ENCODE measurements at places on chromosomes 7 and 10.

DNA sequence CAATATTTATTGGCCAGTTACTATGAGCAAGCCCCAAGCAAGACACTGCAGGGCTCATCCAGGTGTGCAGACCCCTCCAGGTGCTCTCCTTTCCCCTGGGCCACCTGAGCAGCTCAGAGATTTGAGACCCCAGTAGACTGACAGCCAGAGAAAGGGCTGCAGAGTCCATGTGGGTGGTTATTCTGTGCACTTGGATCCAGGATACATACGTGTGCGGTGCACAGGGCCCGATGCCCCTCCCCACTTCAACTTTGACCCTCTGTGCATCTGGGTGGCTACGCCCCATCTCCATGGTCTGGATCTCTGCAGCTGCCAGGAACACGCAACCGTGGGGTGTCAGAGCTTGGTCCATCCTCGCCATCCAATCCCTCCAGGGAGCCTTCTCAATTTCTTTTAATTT, 72.9 kb downstream of the MKI67 start:
- no peak for DNase-seq

DNA sequence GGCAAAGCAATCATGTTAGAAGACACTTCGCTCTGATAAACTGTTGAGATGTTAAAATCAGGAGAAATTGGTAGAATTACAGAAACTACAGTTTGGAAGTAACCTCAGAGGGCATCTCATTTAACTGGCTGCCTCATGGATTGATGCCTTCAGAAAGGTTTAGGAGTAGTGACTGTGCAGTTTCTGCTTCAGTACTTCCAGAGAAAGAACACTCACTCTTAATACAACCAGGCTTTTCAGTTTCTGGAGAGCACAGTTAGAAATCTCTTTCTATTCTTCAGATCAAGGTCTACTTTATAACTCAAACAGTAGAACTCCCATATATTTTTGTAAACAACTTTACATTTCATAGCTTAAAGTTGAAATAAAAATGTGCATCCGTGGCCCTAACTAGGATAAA, 1358.9 kb upstream of the LRRTM3 start:
- no peak for DNase-seq

GRCh38 chr10:78494179-78494578, 460.5 kb downstream of the RPS24 start:
- DNase-seq = no peak

DNA sequence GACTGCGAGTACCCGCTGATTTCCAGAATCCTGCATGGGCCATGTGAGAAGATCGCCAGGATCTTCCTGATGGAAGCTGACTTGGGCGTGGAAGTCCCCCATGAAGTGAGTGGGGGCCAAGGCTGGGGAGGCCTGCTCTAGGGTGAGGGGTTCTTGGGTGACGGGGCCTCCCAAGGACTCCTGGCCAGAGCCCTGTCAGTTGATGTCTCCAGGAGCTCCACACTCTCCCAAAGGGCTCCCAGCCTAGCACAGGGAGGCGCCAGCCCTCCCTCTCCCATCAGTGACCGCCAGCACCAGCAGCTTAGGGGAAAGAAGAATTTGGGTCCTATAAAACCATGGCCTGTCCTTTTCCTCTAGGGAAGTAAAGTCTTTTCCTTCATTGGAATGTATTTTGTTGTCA, 9.8 kb upstream of the ZNF22 start:
- no peak for DNase-seq

DNA sequence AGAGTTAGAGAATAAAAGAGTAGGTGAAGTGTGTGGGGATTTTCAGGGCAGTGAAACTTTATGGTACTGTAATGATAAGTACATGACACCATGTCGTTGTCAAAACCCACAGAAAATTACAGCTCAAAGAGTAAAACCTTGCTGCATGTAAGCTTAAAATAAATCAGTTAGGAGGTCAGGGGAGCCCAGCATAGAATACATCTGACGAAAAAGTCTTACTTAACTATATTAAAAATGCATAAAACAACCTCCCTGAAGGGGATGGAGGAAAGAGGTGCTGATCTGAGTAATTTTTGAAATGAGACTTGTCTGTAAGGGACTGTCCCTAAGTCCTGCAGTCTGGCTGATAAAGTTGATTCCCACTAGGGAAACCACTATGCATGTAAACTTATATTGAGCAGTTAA, 49.8 kb upstream of the AKR1E2 start:
- no peak for DNase-seq

GRCh38 chr7:154877031-154877430, 125.9 kb downstream of the PAXIP1 start:
- DNase-seq = no peak

DNA sequence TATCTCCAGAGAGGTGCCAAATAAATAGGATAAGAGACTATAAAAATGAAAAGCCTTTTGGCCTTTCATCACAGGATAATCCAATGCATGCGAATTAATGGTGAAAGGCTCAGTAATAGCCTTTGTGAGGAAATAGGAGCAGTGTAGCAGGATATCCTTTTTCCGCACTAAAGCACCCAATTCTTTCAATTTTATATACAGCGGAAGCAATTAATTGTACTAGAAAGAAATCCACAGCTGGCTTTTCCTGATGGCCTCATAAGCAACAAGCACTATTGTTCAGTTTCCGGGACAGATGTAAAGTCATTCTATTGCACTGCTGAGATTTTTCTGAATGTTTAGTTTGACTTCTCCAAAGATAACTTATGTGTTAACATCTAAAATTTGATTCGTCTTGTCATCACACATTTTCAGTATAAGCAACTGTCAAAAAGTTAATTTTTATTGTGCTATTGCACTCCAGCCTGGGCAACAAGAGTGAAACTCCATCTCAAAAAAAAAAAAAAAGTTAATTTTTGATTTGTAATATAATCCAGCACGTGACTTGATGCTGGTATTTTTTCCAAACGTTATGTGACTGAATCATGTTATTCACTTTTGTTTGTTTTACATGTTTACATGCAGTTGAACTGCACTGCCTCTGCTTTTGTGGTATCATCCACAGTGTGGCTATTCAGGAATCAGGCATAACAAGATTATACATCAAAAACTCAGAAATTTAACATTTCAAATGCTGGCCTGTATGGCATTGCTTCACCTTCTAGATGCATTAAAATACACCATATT, 8.4 kb upstream of the BMPR1A start:
- no peak for DNase-seq

GRCh38 chr7:98228801-98229200, 17.6 kb downstream of the BHLHA15 start:
- DNase-seq = no peak

DNA sequence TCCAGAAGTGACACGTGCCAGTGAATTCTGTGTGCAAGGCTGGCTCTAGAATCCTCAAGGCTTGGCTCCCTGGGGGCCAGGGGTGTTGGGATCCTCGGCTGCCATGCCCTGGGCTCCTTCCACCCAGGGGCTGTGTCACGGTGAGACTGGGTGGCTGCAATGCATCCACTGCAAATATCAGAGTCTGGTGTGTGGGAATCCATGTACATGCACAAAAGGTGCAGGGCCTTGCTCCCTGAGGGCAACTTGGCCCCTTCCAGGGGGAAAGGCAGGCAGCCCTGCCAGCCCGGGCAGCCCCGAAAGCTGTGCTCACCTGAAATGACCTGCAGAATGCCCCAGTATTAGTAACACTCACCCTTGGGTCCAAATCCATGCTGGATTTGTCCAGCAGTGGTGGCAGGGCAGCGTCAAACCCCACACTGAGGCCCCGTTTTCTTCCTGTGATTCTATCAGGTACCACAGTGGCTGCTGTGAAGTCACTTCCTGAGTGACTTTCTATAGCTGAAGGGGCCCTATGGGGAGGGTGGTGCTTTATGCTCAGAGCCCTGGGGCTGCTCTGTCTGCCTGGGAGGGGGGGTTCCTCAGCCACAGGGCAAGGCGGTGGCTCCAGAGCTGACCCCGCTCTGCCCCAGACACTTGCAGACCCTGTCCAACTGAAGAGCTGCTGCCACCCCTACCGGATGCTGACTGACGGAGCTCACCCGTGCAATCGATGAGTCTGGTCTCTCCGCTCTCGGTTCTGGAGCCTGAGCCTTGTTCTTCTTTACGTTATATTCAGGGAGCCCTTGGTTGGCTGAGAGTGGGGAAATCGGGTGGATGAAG, 317.7 kb downstream of the GLRX3 start:
- DNase-seq = no peak

- no peak for DNase-seq
Measured at GRCh38 chr7:99190359-99191009, 17.4 kb downstream of the KPNA7 start.

DNA sequence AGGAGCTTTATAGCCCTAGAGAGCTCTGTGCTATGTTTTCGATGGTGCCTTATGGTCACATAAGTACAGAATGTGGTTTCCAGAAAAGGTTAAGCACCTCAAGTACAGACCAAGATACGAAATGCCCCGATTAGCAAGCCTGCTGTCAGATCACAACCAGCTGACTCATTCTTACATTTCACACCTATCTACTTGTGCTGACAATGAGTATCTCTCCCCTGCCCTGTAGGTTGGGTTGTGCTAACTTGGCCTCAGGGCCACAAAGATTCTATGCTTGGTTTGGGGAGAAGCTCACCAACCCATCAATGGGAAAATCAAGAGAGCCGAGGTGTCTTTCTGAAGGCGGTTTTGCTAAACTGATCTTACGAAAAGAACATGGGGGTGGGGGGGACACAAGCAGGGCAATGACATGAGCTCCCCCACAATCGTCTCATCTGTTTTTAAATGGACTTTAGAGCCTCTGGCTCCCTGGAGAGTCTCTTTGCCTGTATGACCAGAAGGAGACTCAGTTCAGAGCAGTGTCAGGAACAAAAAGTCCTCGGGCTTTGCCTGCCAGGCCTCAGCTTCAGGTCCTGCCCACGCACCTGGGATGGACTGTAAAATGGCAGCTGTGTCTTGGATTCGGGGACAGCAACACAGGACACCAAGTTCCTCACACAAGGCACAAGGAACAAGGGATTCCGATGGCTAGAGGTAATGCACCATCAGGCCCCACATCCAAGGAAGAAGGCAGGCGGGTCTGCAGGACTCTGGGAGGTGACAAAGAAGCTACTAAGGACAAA, 55.1 kb downstream of the FAM53B start:
- no peak for DNase-seq

DNA sequence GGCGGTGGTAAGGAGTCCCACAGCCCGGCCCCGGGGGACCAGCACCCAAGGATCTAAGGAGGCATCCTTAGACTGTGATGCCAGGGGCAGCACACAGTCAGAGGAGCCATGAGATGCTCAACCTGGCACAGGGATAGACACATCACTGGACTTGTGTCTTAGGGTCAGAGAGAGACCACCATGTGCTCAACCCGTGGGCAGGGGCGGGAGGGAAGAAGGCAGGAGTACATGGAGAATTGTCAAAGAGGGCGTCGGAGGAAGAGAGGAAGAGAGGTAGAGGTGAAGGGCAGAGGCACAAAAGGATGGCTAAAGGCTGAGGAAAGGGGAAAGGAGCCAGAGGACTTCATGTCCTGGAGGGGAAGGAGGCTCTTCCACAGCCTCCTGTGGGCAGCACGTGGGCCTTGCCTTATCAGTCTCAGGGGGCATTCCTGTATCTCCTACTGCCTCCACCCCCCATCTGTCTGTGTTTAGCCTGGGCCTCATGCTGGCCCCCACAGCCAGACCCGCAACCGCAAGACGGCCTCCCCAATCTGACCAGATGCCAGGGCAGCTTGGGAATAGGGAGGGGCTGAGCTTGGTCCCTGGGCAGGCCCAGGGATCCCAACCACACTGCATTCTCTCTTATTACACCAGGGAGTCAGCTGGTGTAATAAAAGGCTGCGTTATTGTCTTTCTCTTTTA, 2.2 kb downstream of the ADCY1 start:
- DNase-seq = no peak

- DNase-seq = no peak
Measured at GRCh38 chr7:47485640-47486435, 96.1 kb downstream of the TNS3 start.

- no peak for DNase-seq
Measured at GRCh38 chr10:29746080-29746797, 111.5 kb upstream of the SVIL start.

- no peak for DNase-seq
Measured at GRCh38 chr10:99880080-99880835, 97.8 kb downstream of the ABCC2 start.

DNA sequence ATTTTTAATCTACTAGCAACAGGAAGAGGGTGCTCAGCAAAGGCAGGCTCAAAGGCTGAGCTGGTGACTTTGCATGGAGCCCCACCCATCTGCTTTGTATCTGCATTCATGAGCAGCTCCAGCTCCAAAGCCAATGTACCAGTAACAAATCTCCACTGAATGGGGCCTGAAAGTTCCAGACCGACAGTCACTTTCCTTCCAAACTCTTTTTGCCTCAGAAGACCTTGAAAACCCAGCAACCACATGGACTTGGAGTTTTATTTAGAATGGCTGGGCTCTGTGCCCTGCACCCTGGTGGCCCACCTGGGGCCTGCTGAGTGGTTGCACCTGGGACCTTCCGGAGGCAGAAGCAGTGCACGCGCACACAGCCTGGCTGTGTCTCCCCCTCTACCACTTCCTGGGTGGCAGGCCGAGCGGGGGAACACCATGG, 195.0 kb upstream of the PLXNA4 start:
- DNase-seq = peak; percentile 24

- no peak for DNase-seq
Measured at GRCh38 chr7:101537205-101537604, 91.9 kb downstream of the MYL10 start.

DNA sequence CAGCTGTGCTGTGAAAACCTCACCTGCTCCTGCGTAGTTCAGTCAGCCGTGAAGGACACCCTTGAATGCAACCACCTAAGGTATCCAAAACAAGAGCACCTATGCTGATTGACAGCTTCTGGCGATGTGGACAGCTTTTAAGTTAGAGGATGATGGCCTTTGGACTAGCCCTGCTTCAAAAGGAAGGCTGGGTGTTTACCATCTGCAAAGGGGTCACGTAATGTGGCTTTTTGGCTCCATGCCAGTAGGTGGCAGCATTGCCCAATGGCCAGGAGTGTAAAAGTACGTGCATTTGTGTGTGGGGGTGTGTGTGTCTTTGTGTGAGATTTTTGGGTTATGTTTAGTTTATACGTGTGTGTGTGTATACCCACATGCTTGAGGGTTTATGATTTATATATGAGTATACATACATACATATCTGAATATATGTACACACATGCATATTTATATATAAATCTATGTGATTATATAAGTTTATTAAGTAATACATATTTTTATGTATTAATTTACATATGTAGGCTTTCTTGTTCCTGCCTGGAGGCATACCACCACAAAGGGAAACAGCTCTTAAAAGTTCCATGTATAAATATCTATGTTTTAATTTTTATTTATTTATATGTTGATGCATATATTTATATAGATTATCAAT, 236.3 kb upstream of the ANKRD30A start:
- no peak for DNase-seq

DNA sequence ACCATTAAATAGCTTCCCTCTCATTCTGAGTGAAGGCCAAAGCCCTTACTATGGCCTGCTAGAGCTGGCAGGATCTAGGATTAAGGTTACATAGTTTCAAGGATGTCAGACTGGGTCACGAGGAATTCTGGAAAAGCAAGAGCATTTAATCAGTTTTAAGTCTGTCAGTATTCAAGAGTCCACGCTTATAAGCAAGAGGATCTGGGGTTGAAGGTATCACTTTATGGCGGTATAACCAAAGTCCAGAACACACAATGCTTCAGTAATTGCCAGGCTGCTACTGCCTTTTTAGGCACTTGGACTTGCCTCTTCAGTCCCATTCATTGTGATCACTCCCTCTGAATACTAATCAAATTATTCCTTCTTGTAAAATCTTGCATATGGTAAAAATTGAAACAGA, 101.0 kb downstream of the HBP1 start:
- no peak for DNase-seq

GRCh38 chr10:84308481-84309304, 19.7 kb upstream of the CCSER2 start:
- peak; percentile 46 for DNase-seq

All from globus pallidus (tissue), 1 donor.